BJ (cell line): ENCODE measurements at places on chromosomes 2 and 18. TPM values are rescaled to one million over a fixed set of nuclear protein-coding genes. Genes with fewer than 3 reads are reported as not detected.

GRCh38 chr2:85395912-85396475 lies 14.2 kb downstream of the CAPG start:
- no peak for DNase-seq

DNA sequence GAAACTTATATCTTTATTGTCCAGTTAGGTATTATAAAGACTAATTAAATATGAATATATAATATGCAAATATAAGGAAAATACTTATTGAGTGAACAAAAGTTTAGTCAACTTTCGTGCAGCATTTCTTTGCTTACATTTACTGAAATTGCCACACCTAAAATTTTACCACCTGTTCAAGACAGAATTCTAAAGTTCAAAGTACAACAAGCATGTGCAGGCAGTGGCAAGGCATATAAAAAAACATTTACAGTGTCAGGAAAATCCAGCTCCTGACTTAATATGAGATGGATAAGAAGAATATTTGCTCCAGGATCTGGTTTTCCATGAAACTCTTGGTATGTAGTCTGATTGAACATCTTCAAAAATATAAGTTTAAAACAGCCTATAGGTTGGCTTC lies 4.8 kb downstream of the ITPRID2 start:
- DNase-seq = no peak

- DNase-seq = no peak
These were observed 120.0 kb upstream of the SLC35G4 start for GRCh38 chr18:11489266-11489899.

DNA sequence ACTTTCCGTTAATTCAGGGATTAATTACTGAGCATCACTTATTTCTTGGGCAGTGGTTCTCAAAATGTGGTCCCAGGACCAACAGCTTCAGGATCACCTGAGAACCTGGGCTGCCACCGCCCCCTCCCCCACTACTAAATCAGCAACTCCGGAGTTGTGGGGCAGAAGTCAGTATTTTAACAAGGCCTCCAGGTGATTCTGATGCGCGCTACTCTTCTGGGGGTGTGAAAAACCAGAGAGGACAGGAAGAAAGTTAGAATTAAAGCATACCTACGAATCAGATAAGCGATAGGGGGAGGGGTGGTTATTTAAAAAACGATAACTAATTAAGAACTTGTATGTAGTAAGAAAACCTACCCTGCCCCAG lies 319 bp downstream of the ZSCAN30 start:
- no peak for DNase-seq

- peak; percentile 55 for DNase-seq
These were observed 4.2 kb downstream of the UGT1A1 start for GRCh38 chr2:233764264-233764663.

GRCh38 chr18:3468066-3468705 lies 18.2 kb downstream of the TGIF1 start:
- DNase-seq = no peak

DNA sequence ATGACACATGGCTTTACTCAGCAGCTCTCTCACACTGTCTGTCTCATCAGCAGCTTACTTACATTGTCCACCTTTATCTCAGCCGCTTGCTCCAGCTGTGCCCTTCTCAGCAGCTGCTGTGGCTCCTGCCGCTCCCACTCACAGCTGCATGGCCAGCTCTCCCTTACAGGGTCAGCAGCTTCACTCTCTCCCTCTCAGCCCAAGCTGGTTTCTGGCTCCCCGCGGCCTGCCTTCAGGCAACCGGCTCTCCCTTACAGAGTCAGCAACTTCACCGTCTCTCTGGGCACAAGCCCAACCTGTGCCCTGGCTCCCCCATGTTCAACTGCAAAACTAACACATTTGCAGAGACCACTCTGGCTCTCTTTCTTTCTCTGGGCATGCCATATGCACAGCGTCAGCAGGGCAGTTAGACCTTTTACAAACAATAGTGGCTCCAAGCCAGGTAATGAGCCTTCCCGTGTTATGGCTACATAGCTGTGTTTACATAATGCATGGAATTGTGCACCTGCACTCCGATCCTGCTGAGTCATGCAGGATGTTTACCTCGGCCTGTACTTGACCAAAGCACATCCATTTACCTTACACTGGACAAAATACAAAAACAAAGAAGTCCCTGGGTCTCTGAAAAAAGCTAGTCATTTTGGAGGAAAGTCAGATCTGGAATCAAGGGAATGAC lies 167.3 kb downstream of the DOK6 start:
- DNase-seq = no peak

DNA sequence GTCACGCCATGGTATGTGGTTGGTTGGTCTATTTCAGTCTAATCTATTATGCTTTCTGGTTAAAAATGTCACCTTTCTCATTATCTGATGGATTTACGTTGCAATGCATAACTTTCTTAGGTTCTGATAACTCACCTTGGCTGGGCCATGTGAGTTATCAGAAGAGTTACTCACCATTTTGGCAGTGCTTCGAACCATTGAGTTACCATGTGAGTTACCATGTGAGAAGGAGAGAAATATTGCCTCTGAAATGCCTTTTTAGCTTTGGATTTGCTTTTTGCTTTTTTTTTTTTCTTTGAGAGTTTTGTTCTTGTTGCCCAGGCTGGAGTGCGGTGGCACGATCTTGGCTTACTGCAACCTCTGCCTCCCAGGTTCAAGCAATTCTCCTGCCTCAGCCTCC lies 1.6 kb downstream of the SMARCAL1 start:
- no peak for DNase-seq

GRCh38 chr2:118003396-118003824 lies 10.5 kb downstream of the CCDC93 start:
- peak; percentile 32 for DNase-seq

- DNase-seq = no peak
These were observed 113.5 kb downstream of the PHLPP1 start for GRCh38 chr18:62828852-62829251.

GRCh38 chr2:218188528-218188927 lies 21.8 kb upstream of the CXCR1 start:
- no peak for DNase-seq

DNA sequence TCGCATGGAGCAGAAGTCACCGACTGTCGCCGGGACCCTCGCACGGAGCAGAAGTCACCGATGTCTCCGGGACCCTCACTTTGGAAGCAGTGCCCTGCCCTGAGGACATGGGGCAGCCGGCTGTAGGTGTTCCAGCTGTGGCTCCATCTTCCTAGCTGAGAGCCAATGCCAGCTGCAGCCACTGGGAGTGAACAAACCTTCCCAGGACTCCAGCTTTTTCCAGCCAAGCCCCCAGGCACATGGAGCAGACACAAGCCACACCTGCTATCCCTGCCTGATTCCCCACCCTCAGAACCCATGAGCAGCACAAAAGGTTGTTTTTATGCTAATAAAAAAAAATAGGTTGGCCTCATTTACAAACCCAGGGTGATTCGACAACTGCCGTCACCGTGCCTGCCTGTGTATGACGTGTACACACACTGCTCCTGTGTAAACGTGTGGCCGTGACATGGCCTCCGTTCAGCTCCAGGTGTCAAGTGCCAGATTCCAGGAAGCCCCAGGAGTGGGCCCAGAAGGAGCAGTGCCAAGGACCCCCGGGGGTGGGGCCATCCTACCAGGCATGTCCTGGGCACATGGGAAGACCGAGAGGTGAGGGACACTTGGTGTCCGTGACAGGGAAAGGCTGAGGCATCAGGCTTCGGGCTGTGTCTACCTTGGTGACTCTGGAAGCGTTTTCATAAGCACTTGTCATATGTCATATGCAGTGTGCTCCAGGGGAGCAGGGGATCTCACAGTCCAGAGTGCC lies 91.5 kb downstream of the EIPR1 start:
- DNase-seq = no peak

GRCh38 chr2:12857891-12858290 lies 141.2 kb downstream of the TRIB2 start:
- DNase-seq = no peak

- DNase-seq = no peak
These were observed 2.0 kb downstream of the HOXD3 start for GRCh38 chr2:176158855-176159662.

Gene SERPINB10
- polyA plus RNA-seq = 0.38 and 0.85 TPM in 2 replicates

Gene HOXD3
- 0.07 TPM in 1 of 2 replicates, not detected in the other for polyA plus RNA-seq

Gene RESP18
- polyA plus RNA-seq = not detected in 2 replicates

Gene TCF23
- not detected in 2 replicates for polyA plus RNA-seq
